Ecto neural progenitor cell (in vitro differentiated cells): ENCODE measurements at places on chromosomes 16 and 17.

DNA sequence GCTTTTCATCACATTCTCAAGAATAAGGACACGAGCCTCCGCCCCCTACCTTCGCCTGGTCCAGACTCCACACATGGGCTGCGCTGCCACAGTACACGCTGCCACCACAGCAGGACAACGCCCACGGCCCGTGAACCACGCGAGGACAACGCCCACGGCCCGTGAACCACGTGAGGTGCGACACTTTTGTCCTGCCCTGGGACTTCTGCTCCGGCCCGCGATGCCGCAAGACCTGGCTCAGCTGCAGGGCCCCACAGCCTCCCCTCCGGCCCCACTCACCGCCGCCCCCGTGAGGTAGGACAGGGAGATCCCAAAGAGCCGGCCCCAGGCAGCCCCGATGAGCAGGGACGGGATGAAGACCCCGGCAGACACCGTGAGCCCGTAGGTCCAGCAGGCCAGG is 5.9 kb upstream of the CCDC154 start:
- no peak for DNase-seq

DNA sequence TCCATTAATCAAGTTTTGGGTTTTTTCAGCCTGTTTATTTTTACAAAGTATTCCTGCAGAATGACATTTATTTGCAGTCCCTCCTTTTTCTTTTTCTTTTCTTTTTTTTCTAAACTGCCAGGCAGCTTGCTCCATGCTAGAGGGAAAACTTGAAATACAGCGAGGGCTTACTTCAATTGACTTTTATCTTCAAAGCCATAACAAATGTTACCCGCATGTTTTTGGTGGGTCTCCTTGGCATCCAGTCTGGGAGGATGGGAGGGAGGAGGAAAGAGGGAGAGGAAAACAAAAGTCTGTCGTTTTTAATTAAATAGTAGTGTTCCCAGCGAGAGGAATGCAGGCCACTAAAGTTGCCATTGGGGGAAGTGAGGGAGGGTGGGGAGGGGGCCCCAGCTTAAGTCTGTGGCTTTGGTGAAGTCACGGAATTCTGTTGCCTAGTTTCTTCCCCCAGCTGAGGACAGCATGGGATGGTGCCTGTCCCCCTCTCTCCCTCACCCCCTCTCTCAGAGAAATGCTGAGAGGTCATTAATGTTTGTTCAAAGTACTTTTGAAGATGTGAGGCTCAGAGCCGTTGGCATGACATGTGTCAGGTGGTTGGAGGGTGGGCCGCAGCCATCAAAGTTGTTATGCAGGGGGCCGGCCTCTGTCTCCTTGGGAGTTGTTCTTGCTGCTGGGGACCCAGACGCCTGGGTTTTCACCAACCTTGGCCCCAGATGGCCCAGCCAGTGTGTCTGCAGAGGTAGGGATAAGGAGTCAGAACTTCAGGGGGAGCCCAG is 2.9 kb downstream of the NKD1 start:
- DNase-seq = no peak

DNA sequence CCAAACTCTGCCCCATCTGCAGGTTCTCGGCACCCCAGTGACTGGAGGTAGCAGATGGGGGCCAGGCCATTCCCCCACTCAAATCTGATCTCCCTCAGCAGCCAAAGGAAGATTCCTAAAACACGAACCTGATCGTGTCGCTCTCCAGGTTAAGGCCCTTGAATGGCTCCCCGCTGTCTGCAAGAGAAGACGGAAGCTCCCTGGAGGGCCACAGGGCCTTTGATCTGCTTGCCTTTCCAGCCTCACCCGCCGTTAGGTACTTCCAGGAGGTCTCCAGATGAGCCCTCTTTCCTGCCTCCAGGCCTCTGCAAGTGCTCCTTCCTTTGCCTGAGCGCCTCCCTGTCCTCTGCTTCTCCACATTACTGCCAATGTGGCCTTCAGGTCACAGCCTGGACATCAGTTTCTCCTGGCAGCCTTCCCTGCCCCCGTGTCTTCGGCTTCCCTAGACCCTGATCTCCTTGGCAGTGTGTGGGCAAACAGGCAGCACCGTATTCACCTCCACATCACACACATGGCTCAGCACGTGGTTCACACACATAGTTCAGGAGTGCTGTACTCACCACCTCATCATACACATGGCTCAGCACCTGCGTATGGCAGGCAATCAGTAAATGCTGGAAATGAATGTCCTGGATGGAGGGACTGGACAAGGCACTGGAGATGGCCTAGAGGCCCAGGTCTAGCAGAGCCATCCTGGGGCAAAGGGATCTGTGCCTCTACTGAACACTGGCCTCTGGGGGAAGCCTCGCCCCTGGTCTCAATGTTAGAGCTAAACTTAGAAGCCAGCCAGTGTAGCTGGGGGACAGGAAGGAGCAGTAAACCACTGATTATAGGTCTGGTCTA is 26.4 kb upstream of the MRPS23 start:
- DNase-seq = no peak

- no peak for DNase-seq
These were observed 462.6 kb upstream of the MAF start for GRCh38 chr16:80063031-80063712.

DNA sequence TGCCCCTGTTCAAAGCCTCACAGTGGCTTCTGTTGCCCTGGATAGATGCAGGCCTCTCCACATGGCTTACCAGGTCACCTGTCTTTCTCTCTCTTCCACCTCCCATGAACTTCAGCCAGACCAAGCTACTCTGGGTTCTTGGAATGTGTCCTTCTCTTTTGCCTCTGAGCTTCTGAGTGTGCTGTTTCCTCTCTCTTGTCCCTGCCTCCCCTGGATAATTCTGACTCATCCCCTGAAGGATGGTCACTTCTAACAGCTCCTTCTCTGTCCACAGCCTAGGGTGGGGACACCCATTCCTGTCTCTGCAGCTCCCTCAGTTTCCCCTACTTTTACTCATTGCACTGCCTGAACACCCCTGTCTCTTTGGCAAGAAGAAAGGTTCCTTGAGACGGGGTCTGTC is 2.9 kb downstream of the GUCY2D start:
- no peak for DNase-seq

DNA sequence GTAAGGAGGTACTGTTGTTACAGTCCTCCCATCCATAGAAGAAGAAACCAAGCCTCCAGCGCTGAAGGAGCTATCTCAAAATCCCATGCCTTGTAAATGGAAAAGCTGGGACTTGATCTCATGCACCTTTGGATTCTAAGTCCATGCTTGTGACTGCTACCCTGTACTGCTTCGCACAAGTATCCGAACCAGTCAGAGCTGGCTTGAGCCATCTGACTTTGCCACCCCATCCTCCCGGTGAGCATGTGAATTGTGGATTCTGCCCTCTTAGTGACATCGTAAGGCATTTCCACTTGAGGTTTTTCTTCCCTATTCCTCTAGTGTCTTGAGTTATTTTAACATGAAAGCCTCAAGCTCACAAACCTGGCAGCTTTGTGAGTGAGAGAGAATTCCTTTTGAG is 15.3 kb downstream of the MYOCD start:
- DNase-seq = no peak

DNA sequence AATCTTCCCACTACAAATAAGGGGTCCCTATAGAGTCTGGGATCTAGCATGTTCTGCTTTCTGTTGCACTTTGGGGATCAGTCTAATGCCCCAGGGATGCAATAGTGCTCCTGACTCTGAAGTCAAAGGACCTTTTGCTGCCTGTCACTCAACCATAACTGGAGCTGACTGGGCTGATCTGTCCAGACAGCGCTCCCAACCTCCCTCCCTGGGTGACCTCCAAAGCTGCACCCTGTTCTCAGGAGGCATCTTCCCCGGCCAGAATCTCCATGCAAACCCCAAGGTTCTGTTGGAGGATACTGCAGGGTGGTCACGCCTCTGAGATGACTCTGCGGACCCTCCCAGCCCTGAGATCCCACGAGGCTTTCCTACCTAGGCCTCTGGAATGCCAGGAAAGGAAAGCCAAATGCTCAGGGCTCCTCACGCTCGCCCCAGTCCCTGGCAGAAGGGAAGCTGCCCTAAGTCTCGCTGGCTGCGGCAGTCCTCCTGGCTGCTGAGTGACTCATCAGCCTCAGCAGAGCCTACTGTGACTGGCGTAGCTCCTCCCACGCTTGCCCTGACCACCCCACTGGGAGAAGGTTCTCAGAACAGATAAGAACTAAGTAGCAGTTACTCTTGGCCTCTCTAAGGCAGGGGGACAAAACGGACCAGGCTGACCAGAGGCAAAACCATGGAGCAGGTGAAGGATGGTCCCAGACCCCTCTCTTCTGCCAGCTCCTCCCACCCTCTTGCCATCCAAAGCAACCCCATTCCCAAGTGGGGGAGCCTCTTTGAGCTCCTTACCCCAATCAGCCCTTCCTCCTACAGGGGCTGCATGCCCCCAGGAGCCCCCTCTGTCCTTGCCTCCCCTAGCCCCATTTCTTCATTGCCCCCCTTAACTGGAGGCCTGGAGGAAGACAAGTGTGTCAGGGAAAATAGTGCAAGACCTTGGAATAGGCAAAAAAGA is 124.1 kb upstream of the TNRC6C start:
- DNase-seq = no peak

GRCh38 chr16:52499060-52499440 is 47.9 kb downstream of the TOX3 start:
- DNase-seq = no peak

GRCh38 chr16:31695667-31696066 is 168.0 kb downstream of the AHSP start:
- DNase-seq = no peak

GRCh38 chr17:40978575-40979151 is 5.5 kb downstream of the KRT40 start:
- no peak for DNase-seq

- DNase-seq = peak; percentile 87
These were observed 33.7 kb upstream of the MFSD6L start for GRCh38 chr17:8832711-8833352.

DNA sequence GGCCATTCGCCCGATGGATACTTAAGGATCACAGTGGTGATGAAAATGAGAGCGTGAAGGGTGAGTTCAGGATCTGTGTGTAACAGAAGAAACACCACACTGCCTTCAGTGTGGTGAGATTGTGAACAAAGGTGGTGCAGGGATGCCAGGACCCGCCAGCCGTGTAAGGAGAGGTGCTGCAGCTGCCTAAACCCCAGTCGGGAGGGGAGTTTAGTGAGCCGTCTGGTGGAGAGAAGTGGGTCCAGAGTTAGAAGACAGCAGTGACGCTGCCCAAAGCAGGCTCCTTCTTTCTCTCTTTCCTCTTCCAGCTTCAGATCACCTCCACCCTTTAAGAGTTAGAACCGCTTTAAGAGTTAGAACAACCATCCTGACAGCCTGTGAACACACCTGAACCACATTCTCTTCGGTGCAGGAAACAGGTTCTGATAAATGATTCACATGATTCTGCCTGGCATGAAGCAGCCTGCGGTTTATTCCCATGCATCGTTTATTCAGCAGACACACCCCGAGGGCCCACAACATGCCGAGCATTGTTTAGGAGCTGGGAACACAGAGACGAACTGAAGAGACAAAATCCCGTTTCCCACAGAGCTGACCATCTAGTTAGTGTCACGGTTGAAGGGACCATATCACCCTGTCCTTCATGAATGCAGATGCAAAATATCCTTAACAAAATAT is 84.0 kb upstream of the DNAH17 start:
- no peak for DNase-seq

DNA sequence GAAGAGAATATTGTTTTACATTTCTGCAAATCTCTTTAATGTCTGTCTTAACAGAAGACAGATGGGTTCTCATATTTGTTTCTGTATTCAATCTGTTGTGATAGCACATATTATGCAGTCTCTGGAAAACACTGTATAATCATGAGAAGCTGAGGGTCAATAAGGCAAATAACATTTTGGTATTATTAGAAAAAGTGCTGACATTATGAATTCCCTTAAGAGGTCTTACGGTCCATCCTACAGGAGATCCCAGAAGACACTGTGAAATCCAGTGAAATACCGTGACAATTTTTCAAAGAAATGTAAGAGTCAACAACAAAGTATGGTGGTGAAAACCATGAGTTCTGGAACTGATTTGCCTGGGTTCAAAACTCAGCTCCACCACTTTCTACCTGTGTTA is 42.3 kb downstream of the ABCA5 start:
- DNase-seq = no peak

DNA sequence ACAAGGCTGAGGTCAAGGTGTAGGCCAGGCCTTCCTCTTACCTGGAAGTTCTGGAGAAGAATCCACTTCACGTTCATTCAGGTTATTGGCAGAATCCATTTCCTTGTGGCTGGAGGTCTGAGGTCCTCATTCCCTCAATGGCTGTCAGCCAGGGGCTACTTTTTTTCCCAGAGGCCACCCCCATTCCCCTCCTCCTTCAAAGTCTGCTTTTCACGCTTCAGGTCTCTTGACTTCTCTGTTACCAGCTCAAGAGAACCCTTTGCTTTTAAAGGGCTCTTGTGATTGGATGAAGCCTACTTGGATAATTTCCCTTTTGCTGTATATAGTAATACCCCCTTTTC is 55.1 kb upstream of the LGALS9 start:
- DNase-seq = no peak

DNA sequence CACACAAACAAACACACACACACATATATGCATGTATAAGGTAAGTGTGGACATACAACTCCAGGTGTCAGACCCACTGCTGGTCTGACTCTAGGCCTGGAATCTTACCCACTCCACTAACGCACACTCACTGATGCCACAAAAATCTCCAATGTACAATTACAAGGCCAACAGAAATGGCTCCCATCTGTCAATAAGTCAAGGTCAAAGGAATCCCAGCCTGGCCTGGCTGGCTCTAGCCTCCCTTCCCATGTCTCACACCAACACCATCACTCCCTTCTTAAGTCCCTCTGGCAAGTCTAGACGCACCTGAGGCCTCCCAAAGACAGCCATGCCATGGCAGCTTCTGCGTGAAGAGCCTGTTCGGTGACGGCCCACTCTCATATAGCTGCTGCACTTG is 99.2 kb upstream of the CDYL2 start:
- DNase-seq = no peak

DNA sequence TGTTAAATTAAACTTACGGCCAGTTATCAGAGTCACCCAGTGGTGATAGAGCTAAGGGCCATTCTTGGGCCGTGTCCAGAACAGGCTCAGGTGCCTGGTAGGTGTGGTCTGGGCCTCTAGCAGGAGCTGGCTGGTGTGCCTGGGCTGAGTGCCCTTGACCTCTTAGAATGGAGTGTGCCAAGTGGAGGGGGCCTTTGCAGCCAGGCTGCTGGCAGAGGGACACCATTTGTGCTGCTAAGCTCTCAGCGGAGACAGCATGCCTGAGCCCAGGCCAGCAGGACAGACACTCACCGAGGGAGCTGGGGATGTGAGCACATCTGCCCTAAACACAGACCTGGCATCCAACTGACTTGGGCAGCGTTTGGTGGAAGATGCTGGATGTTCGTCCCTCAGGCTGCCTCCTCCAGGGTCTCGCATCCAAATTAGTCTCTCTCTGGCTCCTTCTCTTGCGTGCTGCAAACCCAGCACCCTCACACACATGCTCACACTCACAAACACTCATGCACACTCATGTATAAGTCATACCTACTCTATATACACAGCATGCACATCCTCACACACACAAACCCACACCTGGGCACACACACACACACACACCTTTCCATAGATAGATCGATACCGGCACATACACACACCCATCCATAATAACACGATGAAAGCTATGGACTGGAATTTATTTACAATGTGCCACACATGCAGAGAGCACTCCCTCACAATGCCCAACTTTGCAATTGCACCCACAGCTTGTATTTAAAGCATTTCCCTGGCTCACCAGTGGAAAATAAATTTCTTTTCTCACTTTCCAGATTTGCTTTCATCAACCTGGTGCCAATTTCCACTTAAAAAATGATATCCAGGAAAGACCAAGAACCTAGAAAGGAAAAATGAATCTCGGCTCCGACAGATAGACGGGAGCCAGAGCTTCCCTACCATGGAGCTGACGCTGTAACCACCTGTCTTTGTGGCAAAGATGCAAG is 33.6 kb upstream of the CDH5 start:
- DNase-seq = no peak
